NT2/D1 (cell line): ENCODE measurements at places on chromosomes 16 and 17.

DNA sequence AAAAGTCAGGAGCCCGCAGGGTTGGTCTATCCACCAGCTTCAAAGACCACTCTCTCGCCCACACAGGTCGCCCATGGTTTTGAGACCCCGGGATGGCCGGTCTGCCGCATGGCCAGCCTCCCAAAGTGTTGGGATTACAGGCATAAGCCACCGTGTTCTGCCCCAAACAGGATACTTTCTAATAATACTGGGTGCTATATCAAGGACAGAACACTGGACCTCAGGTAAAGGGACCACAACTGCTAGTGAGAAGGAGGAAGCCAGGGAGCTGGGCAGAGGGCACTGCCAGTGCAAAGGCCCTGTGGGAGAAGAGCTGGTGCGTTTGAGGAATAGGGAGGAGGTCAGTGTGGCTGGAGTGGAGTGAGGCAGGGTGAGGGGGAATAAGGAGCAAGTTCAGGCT, 34.1 kb downstream of the IL21R start:
- DNase-seq: no peak

- DNase-seq: no peak
Measured at GRCh38 chr17:34760931-34761495, 181.6 kb downstream of the TMEM132E start.

- DNase-seq: no peak
Measured at GRCh38 chr16:71867939-71868338, 16.0 kb downstream of the ZNF821 start.

DNA sequence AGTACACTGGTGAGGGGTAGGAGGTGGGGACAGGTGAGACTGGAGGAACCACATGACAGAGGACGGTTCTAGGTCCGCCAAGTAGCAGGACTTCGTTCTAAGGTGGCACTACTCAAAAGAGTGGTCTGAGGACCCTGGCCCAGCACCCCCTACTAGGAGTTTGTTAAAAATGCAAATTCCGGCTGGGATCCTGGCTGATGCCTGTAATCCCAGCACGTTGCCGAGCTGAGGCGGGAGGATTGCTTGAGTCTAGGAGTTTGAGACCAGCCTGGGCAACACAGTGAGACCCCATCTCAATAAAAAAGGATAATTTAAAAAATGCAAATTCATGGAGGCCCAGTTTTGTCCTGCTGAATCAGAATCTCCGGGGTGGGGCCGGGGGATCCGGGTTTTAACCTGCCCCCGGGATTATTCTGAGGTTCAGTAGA, 59.1 kb downstream of the WSB1 start:
- no peak for DNase-seq

GRCh38 chr17:66326476-66327047, 24.1 kb downstream of the PRKCA start:
- DNase-seq: no peak

DNA sequence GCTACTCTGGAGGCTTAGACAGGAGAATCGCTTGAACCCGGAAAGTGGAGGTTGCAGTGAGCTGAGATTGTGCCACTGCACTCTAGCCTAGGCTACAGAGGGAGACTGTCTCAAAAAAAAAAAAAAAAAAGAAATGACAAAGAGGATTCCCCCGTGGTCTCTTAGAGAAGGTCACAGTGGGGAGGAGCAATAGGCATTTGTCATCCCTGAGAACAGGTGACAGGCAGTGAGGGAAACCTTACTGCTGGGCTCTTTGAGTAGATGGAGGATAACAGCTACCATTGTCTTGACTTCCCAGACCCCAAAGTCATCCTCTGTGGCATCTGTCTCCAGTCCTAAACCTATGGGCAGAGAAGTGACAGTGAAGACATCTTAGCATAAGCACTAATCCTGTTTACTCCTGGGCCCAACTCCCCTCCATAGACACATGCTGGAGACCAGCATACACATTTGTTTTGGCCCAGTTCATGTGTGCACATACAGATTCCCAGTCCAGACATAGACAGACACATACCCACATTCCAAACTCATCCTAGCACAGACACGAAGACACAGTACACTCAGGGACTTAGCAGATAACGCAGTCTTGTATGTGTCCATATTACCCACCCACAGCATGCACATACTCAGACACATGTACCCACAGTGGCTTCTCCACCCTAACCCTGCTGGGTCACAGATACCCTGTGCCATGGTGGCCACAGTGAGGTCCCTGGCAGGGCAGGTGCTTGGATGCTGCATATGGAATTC, 2.7 kb downstream of the ESRP2 start:
- DNase-seq: no peak

GRCh38 chr16:11727796-11728543, 14.7 kb downstream of the TXNDC11 start:
- no peak for DNase-seq

- no peak for DNase-seq
Measured at GRCh38 chr17:233473-233941, 52.1 kb upstream of the DOC2B start.

- no peak for DNase-seq
Measured at GRCh38 chr17:43784628-43785101, 4.4 kb downstream of the CFAP97D1 start.

DNA sequence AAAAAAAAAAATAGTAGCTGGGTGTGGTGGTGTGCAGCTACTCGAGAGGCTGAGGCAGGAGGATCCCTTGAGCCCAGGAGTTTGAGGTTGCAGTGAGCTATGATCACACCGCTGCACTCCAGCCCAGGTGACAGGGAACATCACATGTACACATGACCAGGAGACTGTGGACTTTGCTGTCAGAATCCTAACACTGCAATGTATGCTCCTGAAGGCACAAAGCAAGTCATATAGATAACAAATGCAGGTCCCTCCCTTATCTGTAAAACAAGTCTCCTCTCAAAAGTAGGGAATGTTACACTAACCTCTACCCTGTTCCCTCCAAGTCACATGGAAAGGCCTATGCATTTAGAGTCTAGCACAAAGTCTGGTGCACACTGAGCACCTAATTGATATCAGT, 48.5 kb downstream of the ARHGAP17 start:
- no peak for DNase-seq

GRCh38 chr17:3891626-3892094, 1.2 kb downstream of the CAMKK1 start:
- DNase-seq: no peak

DNA sequence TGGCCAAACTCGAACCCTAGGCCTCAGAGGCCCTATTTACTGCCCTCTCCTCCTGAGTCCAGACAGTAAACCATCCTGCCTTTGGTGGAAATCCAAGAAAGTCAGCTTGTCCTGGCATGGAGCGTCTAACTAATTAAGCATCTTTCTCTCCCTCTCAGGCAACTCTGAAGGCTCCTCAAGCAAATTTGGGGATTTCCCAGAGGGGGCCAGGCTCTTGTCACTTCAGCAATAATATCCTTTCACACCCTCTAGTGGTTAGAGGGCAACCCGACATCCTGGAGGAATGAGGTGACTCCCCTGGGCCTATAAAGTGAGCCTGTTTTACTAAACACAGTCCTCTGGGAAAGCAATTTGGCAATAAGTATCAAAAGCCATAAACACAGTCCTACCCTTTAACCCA, 60.4 kb downstream of the NOG start:
- peak; percentile 73 for DNase-seq

- DNase-seq: no peak
Measured at GRCh38 chr16:55563797-55564196, 2.7 kb upstream of the CAPNS2 start.

- no peak for DNase-seq
Measured at GRCh38 chr17:75767881-75768280, 2.9 kb upstream of the GALK1 start.

DNA sequence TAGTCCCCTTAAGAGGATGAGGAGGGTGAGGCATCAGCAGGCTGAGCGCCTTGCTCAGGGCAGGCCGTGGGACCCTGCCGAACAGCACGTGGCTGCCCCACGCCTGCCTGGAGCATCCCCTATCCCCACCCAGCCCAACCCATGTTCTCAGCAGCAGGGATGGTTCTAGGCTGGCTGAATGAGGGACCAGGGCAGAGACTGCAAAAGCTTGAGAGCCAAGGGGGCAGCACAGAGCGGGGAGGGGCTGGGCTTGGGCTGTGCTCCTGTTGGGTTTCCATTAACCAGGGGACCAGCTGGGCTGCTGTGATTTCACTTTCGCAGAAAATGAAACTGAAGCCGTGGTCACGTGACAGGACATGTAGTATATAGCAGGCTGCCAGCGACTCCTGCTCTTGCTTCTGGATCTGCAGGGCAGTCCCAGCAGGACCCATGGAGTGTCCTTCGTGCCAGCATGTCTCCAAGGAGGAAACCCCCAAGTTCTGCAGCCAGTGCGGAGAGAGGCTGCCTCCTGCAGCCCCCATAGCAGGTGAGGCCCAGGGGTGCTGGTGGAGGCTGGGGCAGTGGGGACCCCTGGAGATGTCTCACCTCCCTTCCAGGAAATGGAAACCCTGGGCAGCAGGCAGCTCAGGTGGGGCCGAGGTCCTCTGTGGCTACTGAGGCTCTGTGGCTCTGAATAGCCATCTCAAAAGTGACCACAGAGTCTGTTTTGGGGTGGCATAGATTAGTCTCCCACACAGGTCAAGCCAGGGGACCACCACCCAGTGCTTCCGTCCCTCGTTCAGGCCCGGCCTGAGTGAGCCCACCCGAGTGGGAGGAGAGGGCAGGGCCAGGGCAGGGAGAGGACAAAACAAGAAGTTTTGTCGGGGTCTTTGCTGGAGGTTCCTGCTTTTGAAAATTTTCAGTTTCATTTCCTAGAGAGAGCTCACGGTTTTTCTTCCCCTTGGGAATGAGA, 2.9 kb downstream of the RNF213 start:
- DNase-seq: no peak

GRCh38 chr16:89860747-89861304, 12.6 kb upstream of the TCF25 start:
- DNase-seq: peak; percentile 20

GRCh38 chr17:74466828-74467184, 372 bp downstream of the CD300A start:
- no peak for DNase-seq

DNA sequence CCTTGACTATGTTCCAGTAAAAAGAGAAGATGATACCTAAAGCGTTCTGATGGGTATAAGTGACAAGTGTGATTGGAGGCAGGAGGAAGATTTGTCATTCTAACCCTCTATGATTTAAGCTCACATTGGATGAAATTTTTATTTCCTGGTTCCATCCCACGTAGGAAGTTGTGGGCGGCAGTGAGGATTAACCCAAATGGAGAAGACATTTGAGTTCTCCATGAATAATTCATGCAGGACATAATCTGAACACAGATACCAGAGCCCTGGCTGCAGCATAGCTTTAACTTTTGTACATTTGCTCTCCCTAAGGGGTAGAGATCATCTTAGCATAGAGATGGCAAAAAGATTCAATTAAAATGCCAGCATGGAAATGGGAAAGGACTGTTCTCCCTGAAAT, 146.3 kb downstream of the SLC39A11 start:
- DNase-seq: no peak

GRCh38 chr17:27360507-27360906, 66.6 kb downstream of the WSB1 start:
- no peak for DNase-seq

DNA sequence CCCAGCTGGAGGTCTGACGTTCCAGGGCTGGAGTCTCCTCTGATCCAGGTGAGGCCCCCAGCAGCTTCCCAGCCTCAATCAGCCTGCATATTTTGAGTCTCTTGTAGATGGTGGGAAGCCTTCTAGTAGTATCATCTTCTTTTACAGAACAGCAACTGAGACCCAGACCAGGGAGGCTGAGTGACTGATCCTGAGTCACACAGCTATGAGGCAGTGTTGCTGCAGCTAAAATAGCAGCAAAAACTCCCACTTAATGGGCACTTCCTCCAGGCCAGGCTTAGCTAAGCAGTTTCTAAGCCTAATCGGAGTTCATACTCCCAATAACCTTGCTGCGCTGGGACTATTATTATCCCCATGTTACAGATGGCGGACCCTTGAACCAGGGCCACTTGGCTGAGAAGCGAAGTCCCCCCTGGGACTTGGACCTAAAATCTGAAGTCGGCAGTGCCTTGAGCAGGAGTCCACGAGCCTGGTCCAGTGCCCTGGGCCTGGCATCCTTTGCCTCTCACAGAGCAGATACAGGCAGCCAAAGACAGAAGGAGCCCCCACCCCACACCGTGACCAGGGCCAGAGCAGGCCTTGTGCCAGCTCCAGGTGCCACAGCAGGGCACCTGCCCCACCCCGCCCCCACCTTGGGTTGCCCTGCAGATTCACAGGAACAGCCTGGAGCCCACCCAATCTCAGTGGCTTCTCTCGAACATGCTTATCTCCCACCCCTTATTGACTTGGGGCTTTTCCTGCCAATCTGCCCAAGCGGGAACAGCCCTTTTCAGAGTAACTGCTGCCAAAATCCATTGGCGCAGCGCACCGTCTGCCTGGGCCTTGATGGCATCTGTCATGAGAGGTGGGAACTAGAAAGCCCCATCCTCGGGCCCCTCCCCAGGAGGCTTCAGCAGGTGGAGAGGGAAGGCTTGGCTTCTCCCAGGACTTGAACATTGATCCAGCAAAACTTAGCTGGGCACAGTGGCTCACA, 65.1 kb downstream of the SOCS1 start:
- no peak for DNase-seq

DNA sequence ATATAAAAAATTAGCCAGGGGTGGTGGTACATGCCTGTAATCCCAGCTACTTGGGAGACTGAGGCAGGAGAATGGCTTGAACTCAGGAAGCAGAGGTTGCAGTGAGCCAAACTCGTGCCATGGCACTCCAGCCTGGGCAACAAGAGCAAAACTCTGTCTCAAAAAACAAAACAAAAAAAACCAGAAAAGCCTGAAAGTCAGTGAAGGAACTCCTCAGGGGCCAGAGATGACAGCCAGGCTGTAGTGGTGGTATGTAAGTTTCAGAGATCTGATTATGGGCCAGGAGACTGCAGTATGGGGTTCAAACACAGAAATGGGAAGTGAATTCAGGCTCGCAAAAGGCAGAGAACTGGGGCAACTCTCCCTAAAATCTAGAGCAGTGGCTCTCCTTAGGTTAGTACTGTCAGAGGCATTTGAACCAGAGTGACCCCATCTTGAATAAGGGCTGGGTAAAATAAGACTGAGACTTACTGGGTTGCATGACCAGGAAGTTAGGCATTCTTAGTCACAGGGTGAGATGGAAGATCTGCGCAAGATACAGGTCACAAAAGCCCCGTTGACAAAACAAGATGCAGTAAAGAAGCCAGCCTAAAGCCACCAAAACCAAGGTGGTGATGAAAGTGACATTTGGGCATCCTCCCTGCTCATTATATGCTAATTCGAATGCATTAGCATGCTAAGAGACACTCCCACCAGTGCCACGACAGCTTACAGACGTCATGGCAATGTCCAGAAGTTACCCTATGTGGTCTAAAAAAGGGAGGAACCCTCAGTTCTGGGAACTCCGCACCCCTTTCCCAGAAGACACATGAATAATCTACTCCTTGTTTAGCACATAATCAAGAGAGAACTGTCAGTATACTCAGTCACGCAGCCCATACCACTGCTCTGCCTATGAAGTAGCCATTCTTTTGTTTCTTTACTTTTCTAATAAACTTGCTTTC, 120.2 kb upstream of the XYLT1 start:
- DNase-seq: no peak

- DNase-seq: no peak
Measured at GRCh38 chr17:70691150-70691549, 521.8 kb downstream of the KCNJ2 start.

GRCh38 chr16:75198135-75198600, 8.8 kb downstream of the CTRB2 start:
- no peak for DNase-seq

- DNase-seq: no peak
Measured at GRCh38 chr16:78931678-78932077, 668.9 kb downstream of the MAF start.

- DNase-seq: no peak
Measured at GRCh38 chr16:88489163-88489741, 36.2 kb downstream of the ZFPM1 start.

- DNase-seq: no peak
Measured at GRCh38 chr17:68603656-68604055, 2.5 kb upstream of the FAM20A start.

GRCh38 chr16:13168091-13168572, 266.7 kb downstream of the SHISA9 start:
- DNase-seq: no peak
